ENCODE measurements at places on chromosomes 12 and 14. TPM values are rescaled to one million over a fixed set of nuclear protein-coding genes. Genes with fewer than 3 reads are reported as not detected.

Gene CEBPE
- total RNA-seq: not detected

Gene LRRK2
- 0.57 TPM for total RNA-seq

Gene MUCL1
- total RNA-seq: not detected

Gene KRT83
- not detected for total RNA-seq

Gene TUNAR
- 24.1 TPM for total RNA-seq

Gene RD3L
- 0.52 TPM for total RNA-seq

Gene ZFHX2
- 3.8 TPM for total RNA-seq

Gene P2RX2
- total RNA-seq: 0.63 TPM

Gene CDH24
- total RNA-seq: 18.2 TPM

Gene FOXG1
- total RNA-seq: 0.08 TPM

Gene SOCS4
- total RNA-seq: 28.8 TPM

Gene TMEM179
- total RNA-seq: 3.5 TPM

Gene MANSC4
- not detected for total RNA-seq

Gene VRTN
- not detected for total RNA-seq

Data from motor neuron (in vitro differentiated cells).